ENCODE measurements at places on chromosomes 6 and 20. TPM values are rescaled to one million over a fixed set of nuclear protein-coding genes. Genes with fewer than 3 reads are reported as not detected.

The OR2J3 gene
- total RNA-seq = not detected

DNA sequence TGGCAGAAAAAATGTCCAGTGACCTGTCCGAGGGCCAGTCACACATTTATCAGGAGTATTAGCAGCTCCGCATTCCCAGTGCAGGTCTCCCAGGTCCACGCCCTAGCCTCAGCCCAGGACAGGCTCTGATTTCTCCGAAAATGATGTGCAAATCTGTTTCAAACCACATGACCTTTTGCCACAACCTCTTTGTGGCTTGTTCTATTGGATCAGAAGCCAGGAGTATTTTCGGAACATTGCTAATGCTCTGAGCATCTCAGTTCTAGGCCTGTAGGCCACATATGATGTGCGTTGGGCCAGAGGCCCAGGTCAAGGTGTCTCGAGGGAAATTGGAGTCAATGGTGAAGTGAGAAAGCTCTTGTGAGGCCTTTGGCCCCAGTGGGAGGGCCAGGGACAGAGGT lies 40.4 kb downstream of the SNX5 start:
- peak overlapping the region; percentile 68 for H3K27ac ChIP-seq
- no peaks in the 10 kb centered on the region for H3K36me3 ChIP-seq
- H3K4me3 ChIP-seq = no peak overlapping the region
- no peaks in the 10 kb centered on the region for H3K27me3 ChIP-seq
- peaks cover 20% of the 10 kb centered on the region for H3K4me1 ChIP-seq
- DNase-seq = no peak

GRCh38 chr20:17843246-17844132 lies 125.1 kb downstream of the SNX5 start:
- peak overlapping the region; percentile 88 for H3K27ac ChIP-seq
- DNase-seq = peak; percentile 43
- no peaks in the 10 kb centered on the region for H3K27me3 ChIP-seq
- no peak overlapping the region for H3K4me3 ChIP-seq
- H3K4me1 ChIP-seq = peaks cover 24% of the 10 kb centered on the region

The C6orf118 gene
- 18.9 TPM for total RNA-seq

DNA sequence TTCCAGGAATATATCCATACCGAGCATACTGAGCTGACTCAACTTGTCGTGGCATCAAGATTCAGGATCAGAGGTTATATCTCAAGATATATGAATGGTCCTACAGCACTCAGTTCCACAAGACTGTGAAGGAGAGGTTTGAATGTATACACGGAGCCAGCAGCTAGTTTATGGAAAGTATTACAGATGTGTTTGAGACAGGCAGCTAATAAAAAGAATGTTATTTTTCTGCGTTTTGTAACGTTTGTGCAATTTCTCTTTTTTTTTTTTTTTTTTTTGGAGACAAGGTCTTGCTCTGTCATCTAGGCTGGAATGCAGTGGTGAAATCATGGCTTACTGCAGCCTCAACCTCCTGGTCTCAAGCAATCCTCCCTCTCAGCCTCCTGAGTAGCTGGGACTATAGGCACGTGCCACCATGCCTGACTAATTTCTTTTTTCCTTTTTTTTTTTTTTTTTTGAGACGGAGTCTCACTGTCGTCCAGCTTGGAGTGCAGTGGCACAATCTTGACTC lies 3.4 kb upstream of the FAM110A start:
- H3K4me3 ChIP-seq = no peak overlapping the region
- no peaks in the 10 kb centered on the region for H3K36me3 ChIP-seq
- no peaks in the 10 kb centered on the region for H3K27me3 ChIP-seq
- H3K27ac ChIP-seq = no peak overlapping the region
- peak; percentile 25 for DNase-seq

The LSM2 gene
- total RNA-seq = 30.6 TPM

The TINAG gene
- not detected for total RNA-seq

GRCh38 chr6:26604026-26604425 lies 7.3 kb downstream of the ABT1 start:
- H3K4me3 ChIP-seq = no peak overlapping the region
- H3K4me1 ChIP-seq = peaks cover 5% of the 10 kb centered on the region
- no peak overlapping the region for H3K27ac ChIP-seq
- no peak for DNase-seq

GRCh38 chr20:34578025-34578424 lies 19.5 kb downstream of the MAP1LC3A start:
- no peak overlapping the region for H3K27ac ChIP-seq
- no peaks in the 10 kb centered on the region for H3K27me3 ChIP-seq
- peaks cover 7% of the 10 kb centered on the region for H3K4me1 ChIP-seq
- no peak overlapping the region for H3K4me3 ChIP-seq
- peaks cover 8% of the 10 kb centered on the region for H3K36me3 ChIP-seq

The ANGPT4 gene
- total RNA-seq = 0.39 TPM

DNA sequence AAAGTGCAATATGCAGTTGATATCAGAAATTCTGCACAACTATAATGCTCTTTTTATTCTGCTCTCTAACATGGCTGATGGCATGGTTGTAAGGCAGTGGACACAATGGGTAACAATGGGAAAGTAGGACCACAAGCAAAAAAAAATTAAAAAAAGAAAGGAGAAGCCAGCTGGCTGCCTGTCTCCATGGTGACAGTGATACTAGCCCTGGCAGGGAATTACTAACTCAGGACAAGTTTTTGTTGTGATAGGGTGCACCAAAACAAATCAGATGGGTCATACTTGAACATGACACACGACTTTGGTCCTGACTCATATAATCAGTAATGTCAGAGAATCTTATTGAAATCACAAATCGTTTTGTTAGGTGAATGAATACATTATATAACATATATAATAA lies 169.4 kb downstream of the TRDN start:
- no peaks in the 10 kb centered on the region for H3K27me3 ChIP-seq
- no peak for DNase-seq
- no peaks in the 10 kb centered on the region for H3K36me3 ChIP-seq
- H3K27ac ChIP-seq = no peak overlapping the region
- H3K4me3 ChIP-seq = no peak overlapping the region
- no peaks in the 10 kb centered on the region for H3K4me1 ChIP-seq

DNA sequence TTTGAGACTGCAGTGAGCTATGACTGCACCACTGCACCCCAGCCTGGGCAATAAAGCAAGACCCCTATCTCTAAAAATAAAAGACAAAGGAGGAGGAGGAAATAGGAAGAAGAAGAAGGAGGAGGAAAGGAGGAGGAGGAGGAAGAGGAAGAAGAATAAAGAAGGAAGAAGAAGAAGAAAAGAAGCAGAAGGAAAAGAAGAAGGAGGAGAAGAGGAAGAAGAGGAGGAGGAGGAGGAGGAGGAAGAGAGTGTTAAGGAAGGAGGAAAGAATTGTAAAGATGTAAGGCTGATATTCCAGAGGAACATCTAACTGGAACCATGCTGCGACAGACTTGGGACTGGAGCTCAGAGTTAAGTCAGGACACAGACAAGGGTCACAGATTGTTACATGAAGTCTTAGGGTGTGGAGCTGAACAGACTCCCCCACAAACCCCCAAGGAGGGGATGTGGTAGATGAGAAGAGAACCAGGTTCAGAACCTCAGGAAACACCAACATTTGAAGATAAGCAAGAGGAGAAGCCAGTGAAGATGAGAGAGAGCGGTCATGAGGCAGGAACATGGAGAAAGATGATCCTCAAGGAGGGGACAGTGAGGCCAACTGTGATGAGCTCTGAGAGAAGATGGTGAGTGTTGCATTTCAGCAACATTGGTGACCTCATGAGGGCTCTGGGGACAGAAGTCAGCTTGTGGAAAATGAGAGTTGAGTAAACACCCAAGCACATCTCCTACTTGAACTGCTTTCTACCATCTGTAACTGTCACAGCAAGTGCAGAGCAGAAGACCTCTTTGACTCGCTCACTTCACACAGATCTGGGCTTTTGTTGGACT lies 118.2 kb downstream of the CD164 start:
- H3K27me3 ChIP-seq = no peaks in the 10 kb centered on the region
- no peak for DNase-seq
- no peaks in the 10 kb centered on the region for H3K36me3 ChIP-seq
- no peaks in the 10 kb centered on the region for H3K4me1 ChIP-seq

GRCh38 chr20:60535211-60535610 lies 577.0 kb downstream of the CDH26 start:
- no peak overlapping the region for H3K4me3 ChIP-seq
- H3K27ac ChIP-seq = no peak overlapping the region
- no peak for DNase-seq

GRCh38 chr20:10637031-10637559 lies 36.7 kb downstream of the JAG1 start:
- H3K36me3 ChIP-seq = peaks cover 33% of the 10 kb centered on the region
- peak overlapping the region; percentile 63 for H3K27ac ChIP-seq
- DNase-seq = no peak
- peaks cover 13% of the 10 kb centered on the region for H3K4me1 ChIP-seq

DNA sequence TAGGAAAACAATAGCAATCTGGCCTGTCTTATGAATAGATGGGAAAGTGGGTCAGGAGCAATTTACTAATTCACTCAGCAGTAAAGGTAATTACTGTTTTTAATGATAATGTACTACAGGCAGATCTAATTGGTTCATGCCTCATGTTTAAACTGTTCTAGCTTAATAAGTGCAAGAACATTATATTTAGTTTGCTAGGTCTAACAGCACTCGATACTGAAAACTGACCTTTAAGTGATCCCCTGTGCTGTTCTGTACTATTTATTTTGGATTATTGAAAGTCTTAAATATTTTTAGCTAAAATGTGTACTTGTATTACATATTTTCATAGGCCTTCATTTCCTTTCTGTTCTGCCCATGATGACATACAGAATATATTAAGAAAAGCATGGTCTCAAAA lies 998.0 kb upstream of the GJE1 start:
- H3K4me1 ChIP-seq = no peaks in the 10 kb centered on the region
- DNase-seq = no peak
- H3K27ac ChIP-seq = no peak overlapping the region
- H3K36me3 ChIP-seq = no peaks in the 10 kb centered on the region

GRCh38 chr6:105453968-105454367 lies 51.1 kb upstream of the PREP start:
- H3K36me3 ChIP-seq = no peaks in the 10 kb centered on the region
- no peak overlapping the region for H3K4me3 ChIP-seq
- H3K27me3 ChIP-seq = no peaks in the 10 kb centered on the region
- H3K27ac ChIP-seq = peak overlapping the region; percentile 37
- DNase-seq = no peak

- no peaks in the 10 kb centered on the region for H3K27me3 ChIP-seq
- no peak for DNase-seq
- no peak overlapping the region for H3K4me3 ChIP-seq
- no peaks in the 10 kb centered on the region for H3K36me3 ChIP-seq
Observed at GRCh38 chr6:40700006-40700580, 112.9 kb upstream of the LRFN2 start.

DNA sequence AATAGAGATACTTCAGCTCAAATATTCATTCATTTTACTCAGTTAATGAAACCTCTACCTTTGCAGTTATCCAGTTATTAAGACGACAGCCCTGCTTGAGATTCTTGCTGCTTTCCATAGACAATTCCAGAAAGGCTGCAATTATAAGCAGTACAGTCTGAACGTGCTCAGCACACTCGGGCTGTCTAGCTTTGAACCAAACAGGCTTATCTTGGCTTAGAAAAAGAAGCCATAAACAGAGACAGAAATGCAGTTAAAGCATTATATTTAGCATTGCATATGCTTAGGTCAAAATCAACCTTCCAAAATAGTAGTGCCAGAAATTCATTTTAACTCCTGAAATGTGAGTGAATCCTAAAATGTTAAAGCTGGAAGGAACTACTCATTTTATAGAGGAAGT lies 204.1 kb upstream of the KCNQ5 start:
- no peak for DNase-seq
- H3K27ac ChIP-seq = no peak overlapping the region
- no peaks in the 10 kb centered on the region for H3K36me3 ChIP-seq
- no peak overlapping the region for H3K4me3 ChIP-seq
- no peaks in the 10 kb centered on the region for H3K27me3 ChIP-seq
- H3K4me1 ChIP-seq = no peaks in the 10 kb centered on the region

GRCh38 chr6:13005994-13006393 lies 289.4 kb downstream of the PHACTR1 start:
- DNase-seq = no peak
- no peaks in the 10 kb centered on the region for H3K27me3 ChIP-seq
- peaks cover 3% of the 10 kb centered on the region for H3K4me1 ChIP-seq
- no peaks in the 10 kb centered on the region for H3K36me3 ChIP-seq

The MYLK2 gene
- total RNA-seq = not detected

- no peaks in the 10 kb centered on the region for H3K4me1 ChIP-seq
- DNase-seq = no peak
- H3K4me3 ChIP-seq = no peak overlapping the region
- no peaks in the 10 kb centered on the region for H3K27me3 ChIP-seq
- H3K27ac ChIP-seq = no peak overlapping the region
Observed at GRCh38 chr6:151170622-151171246, 69.0 kb upstream of the AKAP12 start.

DNA sequence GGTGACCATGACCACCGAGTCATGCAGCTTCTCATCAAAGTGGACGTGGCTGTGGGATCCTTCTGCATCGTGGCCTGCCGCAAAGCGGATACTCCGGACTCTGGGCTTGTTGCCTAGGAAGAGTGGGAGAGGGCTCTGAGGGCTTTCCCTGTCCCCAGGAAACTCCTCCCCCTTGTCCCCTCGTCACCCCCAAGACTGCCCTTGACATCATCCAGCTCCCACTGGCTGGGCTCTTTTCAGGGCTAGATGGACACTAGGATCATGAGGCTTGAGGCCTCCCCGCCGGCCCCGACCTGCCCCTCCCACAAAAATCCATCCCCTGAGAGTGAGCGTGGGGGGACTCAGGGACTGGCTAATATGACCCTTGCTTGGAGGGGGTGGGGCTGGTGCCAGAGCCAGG lies 9.0 kb downstream of the ADISSP start:
- H3K27ac ChIP-seq = no peak overlapping the region
- H3K4me1 ChIP-seq = peaks cover 6% of the 10 kb centered on the region
- no peaks in the 10 kb centered on the region for H3K27me3 ChIP-seq
- peaks cover 5% of the 10 kb centered on the region for H3K36me3 ChIP-seq

The ZSCAN23 gene
- total RNA-seq = 3.5 TPM

DNA sequence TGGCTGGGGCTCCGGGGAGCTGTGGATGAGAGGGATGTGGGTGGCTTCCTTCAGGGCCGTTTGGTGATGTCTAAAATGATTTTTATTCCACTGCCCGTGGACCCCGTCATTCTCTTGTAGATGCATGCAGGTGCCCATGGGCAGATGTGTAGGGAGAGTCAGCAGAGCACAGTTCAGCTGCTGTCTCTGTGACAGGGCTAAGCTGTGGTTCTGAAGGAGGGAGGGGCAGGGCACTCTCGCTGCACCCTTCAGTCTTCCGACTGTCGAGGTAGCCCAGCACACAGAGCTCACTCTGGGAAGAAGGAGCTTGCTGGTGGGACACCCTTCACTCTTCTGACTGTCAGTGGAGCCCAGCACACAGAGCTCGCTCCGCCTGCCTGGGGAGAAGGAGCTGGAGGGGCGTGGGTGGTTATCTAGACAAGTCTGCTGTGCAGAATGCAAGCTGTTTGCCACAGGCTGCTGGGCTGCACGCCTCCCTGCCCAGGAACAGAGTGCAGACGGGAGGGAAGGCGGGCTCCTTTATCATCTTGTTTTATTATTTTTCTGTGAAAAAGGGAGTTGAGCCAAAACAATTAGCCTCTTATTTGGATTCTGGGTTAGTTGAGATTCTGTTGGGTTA lies 28.4 kb upstream of the ADRM1 start:
- H3K27ac ChIP-seq = no peak overlapping the region
- H3K36me3 ChIP-seq = peaks cover 76% of the 10 kb centered on the region
- no peaks in the 10 kb centered on the region for H3K4me1 ChIP-seq
- H3K27me3 ChIP-seq = no peaks in the 10 kb centered on the region
- DNase-seq = no peak

GRCh38 chr6:1625794-1626435 lies 16.2 kb downstream of the FOXC1 start:
- no peak for DNase-seq
- H3K36me3 ChIP-seq = no peaks in the 10 kb centered on the region
- H3K27ac ChIP-seq = no peak overlapping the region
- H3K27me3 ChIP-seq = no peaks in the 10 kb centered on the region

The DEFB124 gene
- not detected for total RNA-seq
